GM23338 (cell line): ENCODE measurements at places on chromosomes 5 and 9.
A peak's percentile ranks its signal among the peaks of the same experiment; 100 is the strongest.

DNA sequence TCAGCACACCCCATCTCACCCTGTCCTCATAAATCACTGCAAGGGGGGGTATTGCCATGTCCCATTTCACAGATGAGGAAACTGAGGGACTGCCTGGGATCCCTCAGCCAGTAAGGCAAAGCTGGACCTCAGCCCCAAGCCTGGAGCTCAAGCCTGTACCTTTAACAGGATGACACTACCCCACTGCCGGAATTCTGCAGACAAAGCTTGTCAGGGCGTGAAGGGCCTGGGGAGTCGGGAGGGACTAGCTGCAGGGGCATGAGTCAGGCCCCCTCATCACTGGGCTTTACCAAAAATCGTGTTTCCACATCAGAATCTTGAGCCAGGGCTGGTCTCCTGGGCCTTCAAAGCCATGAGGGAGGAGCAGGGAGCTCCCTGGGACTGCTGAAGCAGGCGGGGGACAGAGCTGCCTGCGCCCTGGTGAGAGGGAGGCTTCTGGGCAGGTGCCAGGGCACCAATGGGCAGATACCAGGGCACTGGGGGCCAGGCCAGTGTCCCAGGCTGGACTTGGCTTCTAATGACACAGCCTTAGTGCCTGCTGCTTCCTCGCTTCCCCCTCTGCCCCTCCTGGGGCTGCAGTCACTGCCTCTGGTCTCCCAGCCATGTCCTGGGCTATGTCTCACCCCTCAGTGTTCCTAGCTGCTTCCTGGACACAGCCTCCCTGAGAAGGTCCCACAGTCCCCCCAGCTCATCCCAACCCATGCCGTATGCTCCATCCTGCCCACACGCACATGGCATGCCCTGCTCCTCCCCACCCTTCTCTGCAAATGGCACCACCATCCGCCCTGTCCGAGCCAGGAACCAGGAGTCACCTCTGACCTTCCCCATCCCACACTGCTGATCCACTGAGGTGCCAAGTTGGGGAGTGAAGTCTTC is 80.7 kb downstream of the LMX1B start:
- H3K4me1 ChIP-seq: no peaks in the 10 kb centered on the region; the same call in 1 of the 2 replicates
- no peak overlapping the region for H3K4me3 ChIP-seq
- peaks cover 8% of the 10 kb centered on the region; the same call in 1 of the 2 replicates for H3K27me3 ChIP-seq
- DNase-seq: no peak

DNA sequence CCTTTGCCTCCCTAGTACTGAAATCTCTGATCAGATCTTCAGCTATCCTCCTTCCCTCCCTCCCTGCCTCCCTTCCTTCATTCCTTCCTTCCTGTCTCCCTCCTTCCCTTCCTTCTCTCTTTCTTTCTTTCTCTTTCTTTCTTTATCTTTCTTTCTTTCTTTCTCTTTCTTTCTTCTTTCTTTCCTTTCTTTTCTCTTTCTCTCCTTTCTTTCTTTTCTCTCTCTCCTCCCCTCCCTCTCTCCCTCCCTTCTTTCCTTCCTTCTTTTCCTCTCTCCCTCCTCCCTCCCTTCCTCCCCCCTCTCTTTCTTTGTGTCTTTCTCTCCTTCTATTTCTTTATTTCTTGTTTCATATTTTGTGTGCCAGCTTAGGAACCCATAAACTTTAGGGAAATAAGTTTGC is 23.9 kb upstream of the ANKRD55 start:
- no peak overlapping the region for H3K27ac ChIP-seq
- H3K36me3 ChIP-seq: no peaks in the 10 kb centered on the region
- no peak overlapping the region for H3K4me3 ChIP-seq
- H3K4me1 ChIP-seq: no peaks in the 10 kb centered on the region
- no peaks in the 10 kb centered on the region for H3K27me3 ChIP-seq
- DNase-seq: no peak

GRCh38 chr9:113299800-113300292 is 3.3 kb downstream of the RNF183 start:
- no peaks in the 10 kb centered on the region for H3K27me3 ChIP-seq
- H3K4me1 ChIP-seq: no peaks in the 10 kb centered on the region
- H3K36me3 ChIP-seq: no peaks in the 10 kb centered on the region
- DNase-seq: no peak
- H3K27ac ChIP-seq: no peak overlapping the region

- DNase-seq: no peak
- H3K27ac ChIP-seq: no peak overlapping the region; the same call in 1 of the 2 replicates
- no peaks in the 10 kb centered on the region for H3K27me3 ChIP-seq
These were observed 58.6 kb downstream of the PUM3 start for GRCh38 chr9:2785060-2785950.

GRCh38 chr5:6715271-6715670 is 2.0 kb downstream of the TENT4A start:
- peaks cover 23% of the 10 kb centered on the region for H3K4me1 ChIP-seq
- DNase-seq: no peak
- peak overlapping the region; percentile 77 for H3K4me3 ChIP-seq
- H3K36me3 ChIP-seq: no peaks in the 10 kb centered on the region
- H3K27me3 ChIP-seq: peaks cover 10% of the 10 kb centered on the region; the same call in 1 of the 2 replicates

- no peak overlapping the region for H3K4me3 ChIP-seq
- no peak overlapping the region for H3K27ac ChIP-seq
- H3K27me3 ChIP-seq: no peaks in the 10 kb centered on the region
- H3K4me1 ChIP-seq: peaks cover 42% of the 10 kb centered on the region
- DNase-seq: no peak
These were observed 456.5 kb upstream of the ZNF608 start for GRCh38 chr5:125202871-125203438.

DNA sequence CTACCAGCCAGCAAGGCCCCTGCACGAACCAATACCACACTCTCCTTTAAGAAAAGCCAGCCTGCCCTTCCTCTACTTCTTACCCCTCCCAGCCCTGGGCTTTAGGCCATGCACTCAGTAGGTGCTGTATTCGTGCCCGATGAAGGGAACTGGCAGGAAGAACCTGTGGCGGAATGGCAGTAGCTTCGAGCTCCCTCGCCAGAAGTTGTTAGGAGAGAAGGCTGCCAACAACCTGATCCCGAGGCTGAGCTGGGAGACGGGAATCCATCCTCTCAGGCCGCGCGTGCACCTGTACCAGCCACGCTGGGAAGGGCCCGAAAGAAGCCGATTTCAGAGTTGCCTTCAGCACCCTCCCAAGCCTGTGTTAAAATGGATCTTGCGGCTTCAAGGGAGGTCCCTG is 45.3 kb upstream of the AKNA start:
- H3K27ac ChIP-seq: no peak overlapping the region
- H3K4me1 ChIP-seq: no peaks in the 10 kb centered on the region
- no peaks in the 10 kb centered on the region for H3K36me3 ChIP-seq
- H3K27me3 ChIP-seq: no peaks in the 10 kb centered on the region
- H3K4me3 ChIP-seq: no peak overlapping the region

DNA sequence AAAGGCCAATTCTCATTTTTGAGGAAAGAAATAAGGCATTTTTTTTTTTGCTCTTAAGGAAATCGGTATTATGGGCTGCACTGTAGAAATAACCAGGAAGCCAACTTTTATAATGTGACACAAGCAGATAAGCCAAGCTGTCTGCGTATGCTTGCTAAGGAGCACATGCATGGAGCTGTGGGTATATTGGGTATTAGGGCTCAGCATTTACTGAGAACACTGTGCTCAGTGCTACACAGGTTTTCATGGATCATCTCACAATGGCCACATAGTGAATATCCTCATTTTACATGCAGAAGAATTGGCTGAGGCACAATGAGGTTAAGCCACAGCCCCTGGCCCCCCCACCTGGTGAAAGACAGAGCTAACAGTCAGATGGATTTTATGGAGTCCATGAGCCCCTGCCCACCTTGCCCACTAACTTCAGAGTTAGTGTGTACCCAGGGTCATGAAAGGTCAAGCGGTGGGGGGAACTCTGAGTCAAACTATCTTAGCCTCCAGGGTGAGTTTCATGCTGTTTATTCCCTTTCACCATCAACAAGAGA is 204.8 kb downstream of the SPATA31A6 start:
- H3K27ac ChIP-seq: no peak overlapping the region
- H3K4me3 ChIP-seq: no peak overlapping the region
- H3K4me1 ChIP-seq: no peaks in the 10 kb centered on the region
- no peaks in the 10 kb centered on the region for H3K27me3 ChIP-seq
- DNase-seq: peak; percentile 41
- H3K36me3 ChIP-seq: no peaks in the 10 kb centered on the region

DNA sequence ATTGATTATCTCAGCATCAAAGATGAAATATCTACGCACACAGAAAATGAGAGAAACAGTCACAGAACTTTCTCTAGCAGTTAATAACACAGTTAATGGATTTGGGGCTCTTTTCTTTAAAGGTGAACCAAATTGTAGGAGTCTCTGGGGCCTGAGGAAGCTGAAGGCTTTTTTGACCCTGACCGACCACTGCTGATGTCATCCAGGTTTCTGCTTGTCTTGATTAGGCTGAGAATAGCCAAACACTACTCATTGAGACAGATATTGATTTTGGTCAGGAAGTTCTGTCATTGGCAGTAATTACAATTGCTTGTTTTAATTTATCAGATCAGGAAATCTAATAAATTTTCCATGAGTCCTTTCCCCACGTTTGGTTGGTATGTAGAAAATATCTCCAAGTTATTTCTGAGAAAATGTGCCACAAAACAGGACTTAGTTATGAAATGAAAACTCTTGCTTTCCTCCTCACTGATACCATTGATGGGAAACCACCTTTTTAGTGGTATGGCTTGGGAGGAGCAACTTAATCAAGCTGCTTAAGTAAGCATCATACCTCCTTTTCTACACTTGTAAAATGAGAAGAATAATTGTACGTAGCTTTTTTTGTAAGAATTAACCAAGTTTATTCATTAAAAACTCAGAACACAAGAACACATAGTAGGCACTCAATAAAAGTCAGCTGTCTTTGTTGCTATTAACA is 19.7 kb downstream of the CARTPT start:
- no peak overlapping the region for H3K4me3 ChIP-seq
- no peaks in the 10 kb centered on the region for H3K36me3 ChIP-seq
- no peaks in the 10 kb centered on the region for H3K27me3 ChIP-seq
- DNase-seq: no peak

- no peak overlapping the region for H3K27ac ChIP-seq
- H3K4me3 ChIP-seq: no peak overlapping the region
- H3K4me1 ChIP-seq: peaks cover under 1% of the 10 kb centered on the region; the same call in 1 of the 2 replicates
- H3K36me3 ChIP-seq: no peaks in the 10 kb centered on the region
These were observed 1.7 kb upstream of the HTR1A start for GRCh38 chr5:63963926-63964325.

DNA sequence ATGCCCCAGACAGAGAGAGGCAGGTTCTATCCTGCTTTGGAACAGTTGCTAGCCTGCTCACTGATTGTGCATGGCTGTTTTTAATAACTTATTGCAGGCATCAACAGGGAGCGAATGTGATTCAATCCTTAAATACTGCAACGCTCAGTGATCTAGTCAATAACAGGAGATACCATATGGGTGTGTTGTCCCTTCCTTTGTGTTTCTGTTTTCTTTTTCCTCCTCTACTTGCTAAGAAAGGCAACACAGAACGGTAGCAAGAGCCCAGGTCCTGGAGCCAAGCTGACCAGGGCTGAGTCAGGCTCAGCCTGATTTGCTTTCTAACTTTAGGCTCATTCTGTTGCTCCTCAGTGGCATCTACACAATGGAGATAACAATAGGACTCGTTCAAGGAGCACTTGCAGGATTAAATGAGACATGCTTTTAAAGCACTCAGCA is 98.6 kb upstream of the EQTN start:
- no peak overlapping the region for H3K4me3 ChIP-seq
- no peaks in the 10 kb centered on the region for H3K27me3 ChIP-seq
- H3K4me1 ChIP-seq: peaks cover 52% of the 10 kb centered on the region
- DNase-seq: peak; percentile 49
- no peaks in the 10 kb centered on the region for H3K36me3 ChIP-seq

- H3K4me3 ChIP-seq: no peak overlapping the region
- no peak overlapping the region for H3K27ac ChIP-seq
- no peak for DNase-seq
These were observed 193.7 kb upstream of the TLE4 start for GRCh38 chr9:79378107-79378506.

DNA sequence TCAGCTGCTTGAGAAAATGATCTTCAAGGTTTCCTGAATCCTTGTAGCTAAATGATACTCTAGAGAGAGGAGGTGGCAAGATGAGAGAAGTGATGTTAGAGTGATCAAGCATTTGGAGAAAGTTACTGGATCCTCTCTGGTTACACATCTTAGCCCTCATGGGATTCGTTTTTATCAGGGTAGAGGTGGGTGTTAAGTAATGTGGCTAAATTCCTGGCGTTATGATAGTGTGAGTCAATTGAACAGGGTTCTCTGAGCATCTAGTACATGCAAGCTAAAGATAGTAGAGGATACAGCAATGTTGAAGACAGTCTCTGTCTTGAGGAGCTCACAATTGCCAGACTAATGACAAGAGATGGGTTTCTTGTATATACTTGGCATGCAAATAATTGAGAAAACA is 123.7 kb downstream of the PSD2 start:
- H3K4me1 ChIP-seq: peaks cover 9% of the 10 kb centered on the region
- H3K36me3 ChIP-seq: no peaks in the 10 kb centered on the region
- no peak overlapping the region for H3K27ac ChIP-seq
- H3K27me3 ChIP-seq: no peaks in the 10 kb centered on the region
- DNase-seq: no peak
- no peak overlapping the region for H3K4me3 ChIP-seq

DNA sequence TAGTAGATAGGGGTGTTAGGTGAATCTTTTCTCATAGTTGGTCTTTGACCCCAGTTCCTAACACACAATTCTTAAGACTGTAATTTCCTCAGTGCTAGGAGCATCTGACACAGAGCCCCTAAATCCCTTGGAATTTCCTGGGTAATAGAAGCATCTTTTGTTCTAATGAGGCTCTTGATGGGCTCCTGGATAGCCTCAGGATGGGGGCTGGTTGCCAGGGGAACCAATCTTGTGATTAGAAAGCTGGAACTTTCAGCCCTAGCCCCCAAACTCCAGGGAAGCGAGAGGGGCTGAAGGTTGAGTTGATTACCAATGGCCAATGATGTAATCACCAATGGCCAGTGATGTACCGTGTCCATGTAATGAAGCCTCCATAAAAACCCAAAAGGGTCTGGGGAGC is 44.5 kb downstream of the CCDC125 start:
- H3K27ac ChIP-seq: no peak overlapping the region
- peaks cover 8% of the 10 kb centered on the region; the same call in 1 of the 2 replicates for H3K4me1 ChIP-seq
- H3K27me3 ChIP-seq: no peaks in the 10 kb centered on the region

DNA sequence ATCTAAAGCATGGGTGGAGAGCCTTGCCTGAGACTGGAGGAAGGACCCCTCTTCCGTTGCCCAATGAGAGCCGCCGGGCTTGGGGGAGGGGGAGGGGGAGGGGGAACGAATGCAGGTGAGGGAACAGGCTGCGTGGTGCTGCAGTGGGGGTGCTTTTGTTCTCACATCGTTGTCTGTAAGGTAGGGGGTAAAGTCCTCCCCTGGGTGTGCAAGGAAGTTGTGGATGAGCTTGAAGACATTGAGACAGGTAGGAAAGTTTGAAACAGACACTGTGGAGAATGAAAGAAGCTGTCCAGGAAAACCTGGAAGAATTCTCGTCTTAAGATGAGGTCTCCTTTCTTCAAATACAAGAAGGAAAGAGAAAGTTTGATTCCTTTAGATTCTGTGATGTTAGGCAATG is 94.1 kb upstream of the LIFR start:
- no peak overlapping the region for H3K27ac ChIP-seq
- no peaks in the 10 kb centered on the region for H3K4me1 ChIP-seq
- no peaks in the 10 kb centered on the region for H3K36me3 ChIP-seq
- DNase-seq: no peak

GRCh38 chr9:38075272-38075671 is 6.2 kb upstream of the SHB start:
- no peaks in the 10 kb centered on the region; the same call in 1 of the 2 replicates for H3K4me1 ChIP-seq
- peaks cover 5% of the 10 kb centered on the region; the same call in 1 of the 2 replicates for H3K27me3 ChIP-seq
- no peak overlapping the region for H3K4me3 ChIP-seq
- DNase-seq: no peak

- no peaks in the 10 kb centered on the region for H3K4me1 ChIP-seq
- H3K4me3 ChIP-seq: no peak overlapping the region
- H3K27ac ChIP-seq: no peak overlapping the region
- no peak for DNase-seq
- no peaks in the 10 kb centered on the region for H3K27me3 ChIP-seq
These were observed 231.1 kb upstream of the NUDT12 start for GRCh38 chr5:103793595-103794182.
